GOT3 (cell line): ENCODE measurements at places on chromosomes 13 and 19.

DNA sequence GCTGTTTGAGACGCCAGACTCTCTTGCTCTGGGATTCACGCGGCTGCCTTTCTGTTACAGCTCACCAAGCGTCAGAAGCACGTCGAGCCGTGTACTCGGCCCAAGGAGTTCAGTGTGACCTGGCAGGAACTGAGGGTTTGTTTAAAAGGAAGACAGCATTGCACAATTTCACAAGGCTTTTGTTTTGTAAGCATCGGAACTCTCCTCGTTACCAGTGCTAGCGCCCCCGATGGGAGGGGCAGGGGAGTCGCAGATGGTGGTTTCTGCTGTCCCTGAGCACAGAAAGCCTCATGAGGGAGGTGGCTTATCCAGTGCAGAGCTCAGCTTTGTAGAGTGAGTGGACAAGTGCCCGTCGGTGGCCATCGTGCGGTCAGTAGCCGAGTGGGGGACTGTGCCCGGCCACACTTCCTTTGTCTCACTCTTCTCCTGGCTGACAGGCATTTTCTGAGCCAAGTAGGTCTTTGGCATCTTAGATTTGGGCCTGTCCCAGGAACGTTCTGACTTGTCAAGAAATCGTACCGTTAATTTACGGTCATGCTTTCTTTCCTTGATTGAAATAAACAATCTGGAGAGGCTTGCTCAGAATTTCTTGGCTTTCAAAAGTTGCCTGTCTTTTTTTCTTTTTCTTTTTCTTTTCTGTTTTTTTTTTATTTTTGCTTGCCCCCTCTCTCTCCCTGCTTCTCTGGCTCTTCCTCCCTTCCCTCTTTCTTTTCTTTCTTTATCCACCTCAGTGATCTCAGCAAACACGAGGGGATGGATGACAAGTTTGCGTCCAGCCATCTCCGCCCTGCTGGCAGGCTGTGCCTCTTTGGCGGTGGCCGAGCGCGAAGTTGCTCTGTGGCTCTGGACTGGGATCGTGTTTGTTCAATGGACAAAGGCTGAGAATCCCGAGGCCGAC lies 7.7 kb downstream of the KDM4B start:
- DNase-seq = no peak

- DNase-seq = no peak
Observed at GRCh38 chr19:58117841-58118575, 20.0 kb upstream of the ZSCAN18 start.

- DNase-seq = no peak
Observed at GRCh38 chr13:40652588-40652940, 13.9 kb downstream of the FOXO1 start.

DNA sequence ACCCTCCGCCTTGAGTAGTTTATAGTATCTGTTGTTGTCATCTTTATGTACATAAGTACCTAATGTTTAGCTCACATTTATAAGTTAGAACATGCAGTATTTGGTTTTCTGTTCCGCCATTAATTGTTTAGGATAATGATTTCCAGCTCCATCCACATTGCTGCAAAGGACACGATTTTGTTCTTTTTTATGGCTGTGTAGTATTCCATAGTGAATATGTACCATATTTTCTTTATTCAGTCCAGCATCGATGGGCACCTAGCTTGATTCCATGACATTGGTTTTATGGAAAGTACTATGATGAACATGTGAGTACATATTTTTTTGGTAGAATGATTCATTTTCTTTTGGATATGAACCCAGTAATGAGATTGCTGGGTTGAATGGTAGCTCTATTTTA lies 174.4 kb upstream of the SPRY2 start:
- no peak for DNase-seq

DNA sequence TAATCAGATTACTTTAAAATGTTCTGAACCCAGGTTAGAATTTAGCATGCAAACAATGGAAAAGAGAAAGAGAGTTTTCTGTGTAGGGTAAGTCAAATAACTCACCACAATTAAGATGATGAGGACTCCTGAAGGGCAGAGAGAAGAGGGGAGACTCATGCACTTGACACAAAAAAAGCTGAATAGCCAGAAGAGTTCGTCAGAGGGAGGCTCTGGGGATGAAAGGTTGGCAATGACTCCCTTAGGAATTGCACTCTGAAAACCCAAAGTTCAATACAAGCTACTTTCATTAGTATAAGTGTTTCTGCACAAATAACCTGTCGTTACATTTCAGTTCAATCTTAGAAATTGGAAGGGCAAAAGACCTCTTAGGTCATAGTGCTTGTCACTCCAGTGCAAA lies 434.4 kb upstream of the PCDH9 start:
- no peak for DNase-seq
